ENCODE measurements at places on chromosomes 1 and 21.

DNA sequence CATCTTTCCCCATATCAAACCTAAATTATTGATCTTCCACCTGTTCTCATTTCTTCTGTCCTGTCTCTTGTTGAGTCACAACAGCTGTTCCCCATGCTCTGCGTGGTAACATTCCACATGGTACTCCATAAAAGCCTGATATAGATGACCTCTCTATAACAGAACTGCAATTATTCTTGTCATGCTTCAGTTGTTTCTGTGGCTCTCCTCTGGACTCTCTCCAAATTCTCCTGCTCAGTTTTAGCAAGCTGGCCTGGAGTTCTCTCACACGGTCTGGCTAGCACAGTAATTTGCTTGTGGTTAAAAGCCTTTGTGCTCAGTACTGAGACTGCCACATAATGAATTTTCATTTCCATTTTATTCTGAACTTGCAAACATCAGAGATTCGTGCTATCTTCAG, 10.6 kb upstream of the LRRC39 start:
- no peak for DNase-seq

DNA sequence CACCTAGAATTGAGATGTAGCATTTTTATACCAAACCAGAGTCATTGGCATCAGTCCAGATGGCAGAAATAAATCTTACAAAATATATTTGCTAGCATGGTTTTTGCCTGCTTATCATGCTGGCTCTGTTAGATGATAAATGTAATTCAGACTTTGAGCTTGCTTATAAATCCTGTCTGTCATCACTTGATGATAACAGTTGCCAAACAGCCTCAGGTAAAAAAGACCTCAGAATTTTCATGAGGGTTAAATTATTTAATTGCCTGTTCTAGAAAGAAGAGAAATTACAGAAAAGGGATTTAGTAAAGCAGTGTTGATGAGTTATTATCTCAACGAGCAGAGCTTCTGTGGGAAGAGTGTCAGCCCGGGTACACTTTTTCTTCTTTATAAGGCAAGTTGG, 83.3 kb downstream of the FNBP1L start:
- no peak for DNase-seq

GRCh38 chr21:25871566-25871965, 136.8 kb downstream of the GABPA start:
- no peak for DNase-seq

DNA sequence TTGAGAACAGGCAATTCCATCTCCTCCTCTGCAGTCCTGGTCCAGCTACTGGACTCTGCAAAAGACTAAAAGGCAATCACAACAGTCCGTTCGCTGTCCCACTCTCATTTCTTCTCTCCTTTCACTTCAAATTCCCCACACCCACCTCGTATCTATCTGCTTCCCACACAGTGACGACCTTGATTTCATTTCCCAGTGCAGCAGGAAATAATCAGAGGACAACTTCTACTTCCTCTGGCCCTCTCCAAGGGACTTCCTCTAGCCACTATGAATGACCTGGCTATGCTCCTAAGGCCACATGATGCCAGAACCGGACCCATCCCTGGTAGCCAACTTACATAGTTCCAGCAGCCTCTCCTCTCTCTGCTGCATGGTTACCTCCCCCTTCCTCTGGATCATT, 8.0 kb downstream of the NOL9 start:
- no peak for DNase-seq

DNA sequence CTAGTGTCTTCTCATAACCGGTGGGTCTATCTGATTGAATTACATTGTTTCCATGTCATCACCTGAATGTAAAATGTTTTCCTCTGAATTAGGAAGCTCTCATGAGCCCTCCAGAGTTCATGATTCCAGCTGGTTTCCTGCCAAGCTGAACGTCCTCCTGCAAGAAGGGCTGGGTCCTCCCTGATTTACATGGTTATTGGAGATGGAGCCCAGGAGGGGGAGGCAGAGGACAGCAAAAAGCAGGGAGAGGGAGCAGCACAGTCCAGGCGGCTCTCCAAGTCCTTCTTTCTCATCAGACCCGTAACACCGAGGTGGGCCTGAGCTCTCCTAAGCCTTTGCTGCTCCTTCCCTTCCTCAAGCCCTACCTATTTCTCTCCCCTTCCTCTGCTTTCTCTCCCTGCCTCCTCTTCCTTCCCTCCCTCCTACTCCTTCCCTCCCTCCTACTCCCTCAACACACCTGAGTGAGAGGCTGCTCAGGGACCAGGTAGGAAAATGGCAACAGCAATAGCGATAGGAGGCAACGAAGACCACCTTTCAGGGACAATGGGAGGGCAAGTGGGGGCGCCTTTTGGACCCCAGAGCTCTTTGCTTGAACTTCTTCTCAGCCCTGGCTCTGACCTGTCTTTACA, 265.9 kb downstream of the PRDM2 start:
- peak; percentile 74 for DNase-seq

- peak; percentile 31 for DNase-seq
Measured at GRCh38 chr1:47692196-47692595, 254.4 kb downstream of the FOXD2 start.
